ENCODE measurements at places on chromosomes 13 and 19. TPM values are rescaled to one million over a fixed set of nuclear protein-coding genes. Genes with fewer than 3 reads are reported as not detected.

DNA sequence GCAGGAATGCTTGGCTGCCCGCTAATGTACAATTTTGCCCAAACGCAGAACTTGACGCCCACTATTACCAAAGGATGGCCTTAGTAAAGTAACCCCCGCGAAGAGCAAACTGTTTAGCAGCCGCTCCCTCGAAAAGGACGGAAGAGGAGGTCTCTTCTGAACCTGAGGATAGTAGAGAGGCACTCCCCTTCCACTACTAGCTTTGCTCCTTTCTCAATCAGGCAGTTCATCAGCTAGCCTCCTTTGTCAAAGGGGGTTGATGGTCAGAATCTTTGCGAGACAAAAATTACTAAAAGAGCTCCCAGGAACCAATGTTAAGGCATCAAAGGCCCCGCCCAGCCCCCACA lies 534 bp downstream of the CAB39L start:
- no peaks in the 10 kb centered on the region for H3K27me3 ChIP-seq
- H3K36me3 ChIP-seq = no peaks in the 10 kb centered on the region
- H3K4me3 ChIP-seq = peak overlapping the region; percentile 76

GRCh38 chr13:27044837-27045570 lies 126.6 kb downstream of the USP12 start:
- no peaks in the 10 kb centered on the region for H3K36me3 ChIP-seq
- H3K27me3 ChIP-seq = no peaks in the 10 kb centered on the region
- no peak overlapping the region for H3K27ac ChIP-seq
- no peak for DNase-seq
- H3K4me3 ChIP-seq = no peak overlapping the region

PSG3 gene
- not detected for total RNA-seq

DNA sequence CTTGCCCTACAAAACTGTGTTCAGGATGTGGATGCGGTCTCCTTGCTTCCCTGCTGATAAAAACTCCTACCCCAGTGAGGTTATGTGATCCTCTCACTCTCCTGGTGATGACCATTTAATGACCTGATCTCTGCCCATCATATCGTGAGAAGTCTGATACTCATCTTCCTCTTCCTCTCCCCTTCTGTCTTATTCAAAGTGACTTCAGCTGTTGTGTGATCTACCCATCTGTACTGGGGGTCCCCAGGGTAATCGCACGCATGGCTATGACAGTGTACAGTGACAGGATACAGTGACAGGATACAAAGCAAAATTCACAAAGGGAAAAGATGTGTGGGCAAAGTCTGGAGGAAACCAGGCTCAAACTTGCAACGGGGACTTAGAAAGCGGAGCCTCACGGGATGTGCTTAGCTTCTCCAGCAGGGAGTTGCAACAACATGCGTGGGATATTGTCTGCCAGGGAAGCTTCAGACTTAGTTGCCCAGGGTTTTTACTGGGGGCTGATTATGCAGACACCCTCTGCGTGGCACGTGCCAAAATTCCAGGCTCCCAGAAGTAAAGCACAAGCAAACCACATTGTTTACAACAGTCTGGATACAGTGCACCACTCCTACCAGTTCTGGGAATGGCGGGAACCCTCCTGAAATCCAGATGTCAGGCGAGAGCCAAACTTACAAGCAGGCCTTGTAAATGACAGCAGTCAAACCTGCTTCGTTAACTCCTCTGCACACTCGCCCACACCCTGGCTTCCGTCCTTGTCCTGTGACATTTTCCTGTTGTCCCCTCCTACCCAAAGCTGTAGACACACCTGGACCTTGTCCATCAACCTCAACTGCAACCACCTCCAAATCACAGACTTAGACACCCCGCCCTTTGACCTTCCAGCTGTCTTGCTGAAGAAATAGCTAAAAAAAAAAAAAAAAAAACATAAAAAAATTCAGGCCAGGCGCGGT lies 18.0 kb upstream of the GARRE1 start:
- H3K36me3 ChIP-seq = no peaks in the 10 kb centered on the region
- H3K4me3 ChIP-seq = no peak overlapping the region
- peak overlapping the region; percentile 17 for H3K27ac ChIP-seq
- H3K4me1 ChIP-seq = peaks cover 34% of the 10 kb centered on the region

DNA sequence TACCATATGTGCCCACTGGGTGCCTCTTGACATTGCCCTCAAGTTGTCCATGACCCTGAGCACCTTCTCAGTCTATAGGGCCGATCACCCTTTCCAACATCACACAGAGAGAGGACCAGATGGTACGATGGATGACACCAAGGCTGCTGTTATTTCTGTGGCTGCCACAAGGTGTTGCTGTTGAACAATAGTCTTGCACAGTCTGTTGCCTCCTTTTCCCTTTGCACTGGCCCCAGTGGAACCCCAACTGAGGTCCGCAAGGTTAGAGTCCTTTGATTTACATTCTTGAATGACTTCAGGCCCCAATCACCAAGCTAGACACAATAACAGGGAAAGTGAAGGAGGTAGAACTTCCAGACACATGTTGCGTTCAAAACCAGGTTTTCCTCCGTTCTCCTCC lies 52.0 kb downstream of the TINCR start:
- no peak for DNase-seq
- no peaks in the 10 kb centered on the region for H3K4me1 ChIP-seq
- no peaks in the 10 kb centered on the region for H3K36me3 ChIP-seq
- H3K27ac ChIP-seq = no peak overlapping the region
- H3K27me3 ChIP-seq = no peaks in the 10 kb centered on the region
- H3K4me3 ChIP-seq = no peak overlapping the region

DNA sequence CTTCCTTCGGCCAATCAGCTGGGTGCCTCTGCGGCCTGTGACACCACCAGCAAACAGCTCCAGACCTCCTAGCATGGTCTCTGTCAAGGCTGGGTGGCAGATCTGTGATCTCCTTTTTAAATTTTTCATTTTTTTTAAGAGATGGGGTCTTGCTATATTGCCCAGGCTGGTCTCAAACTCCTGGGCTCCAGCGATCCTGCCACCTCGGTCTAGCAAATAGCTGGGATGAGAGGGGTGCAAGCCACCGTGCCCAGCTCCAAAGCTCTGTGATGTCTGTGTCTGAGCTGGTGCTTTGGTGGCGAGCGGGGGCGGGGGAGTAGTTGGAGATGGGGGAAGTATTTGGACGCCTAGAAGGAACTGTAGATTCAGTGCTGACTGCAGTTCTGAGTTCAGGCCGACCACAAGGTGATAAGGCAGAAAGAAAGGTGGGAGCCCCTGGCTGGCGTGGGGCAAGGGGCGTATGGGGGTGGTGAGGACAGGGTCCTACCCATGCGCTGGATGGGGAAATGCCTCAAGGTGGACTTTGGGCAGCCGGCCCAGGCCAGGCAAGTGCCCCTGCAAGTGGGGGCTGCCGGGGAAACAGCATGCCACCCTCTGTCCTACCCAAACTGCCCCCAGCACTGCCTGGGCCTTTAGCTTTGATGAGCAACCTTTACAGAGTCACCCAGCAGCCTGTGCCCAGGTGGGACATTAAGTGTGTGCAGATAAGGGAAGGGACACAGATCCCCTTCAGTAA lies 5.5 kb downstream of the DPP9 start:
- peaks cover 88% of the 10 kb centered on the region for H3K36me3 ChIP-seq
- H3K27ac ChIP-seq = no peak overlapping the region
- H3K4me3 ChIP-seq = no peak overlapping the region
- no peaks in the 10 kb centered on the region for H3K27me3 ChIP-seq

DNA sequence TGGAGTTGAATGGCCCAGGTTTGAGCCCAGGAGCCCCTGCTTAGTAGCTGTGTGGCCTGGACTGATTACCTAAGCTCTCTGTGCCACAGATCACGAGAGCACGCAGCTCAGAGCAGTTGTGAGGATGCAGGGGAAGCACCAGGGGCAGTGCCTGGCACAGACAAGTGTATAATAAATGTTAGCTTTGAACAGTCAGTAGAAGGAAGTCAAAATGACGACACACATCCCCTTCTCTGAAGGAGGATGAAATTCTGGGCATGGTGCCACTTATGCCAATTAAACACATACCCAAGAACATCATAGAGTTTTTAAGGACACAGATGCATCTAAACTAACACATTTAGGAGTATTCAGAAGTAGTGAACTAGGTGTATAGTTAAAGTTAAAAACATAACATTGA lies 24.9 kb upstream of the SIGLEC11 start:
- no peaks in the 10 kb centered on the region for H3K4me1 ChIP-seq
- no peak overlapping the region for H3K4me3 ChIP-seq
- H3K27ac ChIP-seq = no peak overlapping the region
- no peak for DNase-seq

DNA sequence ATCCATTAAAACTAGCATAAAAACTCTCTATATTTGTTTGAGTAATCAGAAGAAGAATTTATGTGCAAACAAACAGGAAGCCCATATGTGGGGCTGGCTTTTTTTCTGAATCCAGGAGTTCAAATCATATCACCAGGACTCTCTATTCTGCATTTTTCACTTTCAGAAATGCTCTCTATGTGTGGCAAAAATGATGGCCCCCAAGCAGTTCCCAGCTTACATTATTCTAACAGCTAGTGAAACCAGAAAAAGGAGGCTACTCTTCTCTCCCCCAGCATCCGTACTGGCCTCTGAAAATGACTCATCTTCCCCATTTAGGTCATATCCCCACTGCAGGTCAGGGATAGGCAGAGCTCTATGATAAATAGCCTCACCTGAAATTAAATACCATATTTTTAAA lies 20.4 kb downstream of the RBM26 start:
- no peak overlapping the region for H3K4me3 ChIP-seq
- H3K27ac ChIP-seq = no peak overlapping the region
- DNase-seq = no peak
- no peaks in the 10 kb centered on the region for H3K27me3 ChIP-seq
- peaks cover 8% of the 10 kb centered on the region for H3K36me3 ChIP-seq
- H3K4me1 ChIP-seq = no peaks in the 10 kb centered on the region

DNA sequence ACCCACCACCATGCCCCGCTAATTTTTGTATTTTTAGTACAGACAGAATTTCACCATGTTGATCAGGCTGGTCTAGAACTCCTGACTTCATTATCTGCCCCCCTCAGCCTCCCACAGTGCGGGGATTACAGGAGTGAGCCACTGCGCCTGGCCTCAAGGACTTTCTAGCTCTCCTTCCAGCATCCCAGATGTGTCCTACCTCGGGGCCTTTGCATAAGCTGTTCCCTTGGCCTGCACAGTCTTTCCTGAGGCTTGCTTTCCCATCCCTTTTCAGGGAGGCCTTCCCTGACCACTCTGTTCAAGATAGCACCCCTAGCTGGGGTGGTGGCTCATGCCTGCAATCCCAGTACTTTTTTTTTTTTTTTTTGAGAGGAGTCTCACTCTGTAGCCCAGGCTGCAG lies 14.3 kb upstream of the BCAM start:
- no peak for DNase-seq
- no peak overlapping the region for H3K27ac ChIP-seq
- H3K36me3 ChIP-seq = peaks cover 5% of the 10 kb centered on the region
- H3K27me3 ChIP-seq = no peaks in the 10 kb centered on the region

DNA sequence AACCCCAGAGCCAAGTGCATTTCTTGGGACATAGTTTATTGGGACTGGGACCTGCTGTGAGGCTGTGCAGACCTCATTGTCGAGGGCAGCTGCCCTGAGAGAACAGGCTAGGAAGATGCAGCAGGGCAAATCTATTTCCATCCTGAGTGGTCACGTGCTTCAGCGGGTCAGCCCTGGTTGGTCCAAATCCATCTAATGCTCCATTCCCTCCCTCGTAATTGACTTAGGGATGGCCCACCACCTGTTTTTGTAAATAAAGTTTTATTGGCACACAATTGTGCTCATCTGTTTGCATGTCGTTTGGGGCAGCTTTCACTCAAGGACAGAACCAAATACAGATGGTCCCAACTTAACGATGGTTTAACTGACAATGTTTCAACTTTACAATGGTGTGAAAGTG lies 75.5 kb upstream of the ADGRE5 start:
- no peak overlapping the region for H3K4me3 ChIP-seq
- no peaks in the 10 kb centered on the region for H3K36me3 ChIP-seq
- no peaks in the 10 kb centered on the region for H3K4me1 ChIP-seq
- no peak overlapping the region for H3K27ac ChIP-seq
- no peaks in the 10 kb centered on the region for H3K27me3 ChIP-seq
- no peak for DNase-seq

- H3K27me3 ChIP-seq = peaks cover 15% of the 10 kb centered on the region
- no peak for DNase-seq
- H3K36me3 ChIP-seq = no peaks in the 10 kb centered on the region
Measured at GRCh38 chr13:25879466-25879865, 172.3 kb downstream of the SHISA2 start.

LNX2 gene
- 13.7 TPM for total RNA-seq

DNA sequence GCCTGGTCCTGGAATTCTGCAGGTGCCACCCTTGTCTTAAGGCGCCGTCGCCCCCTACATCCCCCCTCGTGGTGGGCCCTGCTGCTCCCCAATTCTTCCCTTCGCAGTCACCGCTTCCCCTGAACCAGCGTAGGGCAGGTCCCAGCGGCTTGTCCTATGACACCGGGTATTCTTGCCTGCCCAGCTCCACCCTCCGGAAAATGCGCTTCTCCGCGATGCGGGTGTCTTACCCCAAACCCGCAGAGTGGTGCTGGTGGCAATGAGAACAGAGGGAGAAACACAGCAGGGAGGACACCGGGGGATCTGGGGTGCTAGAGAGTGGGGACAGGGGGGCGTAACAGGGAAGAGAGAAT lies 9.0 kb downstream of the ZNF808 start:
- H3K36me3 ChIP-seq = peaks cover 40% of the 10 kb centered on the region
- H3K4me1 ChIP-seq = no peaks in the 10 kb centered on the region
- H3K27ac ChIP-seq = peak overlapping the region; percentile 74
- H3K27me3 ChIP-seq = no peaks in the 10 kb centered on the region

IFI30 gene
- 12.7 TPM for total RNA-seq

- H3K4me3 ChIP-seq = peak overlapping the region; percentile 98
- peak overlapping the region; percentile 93 for H3K27ac ChIP-seq
- H3K36me3 ChIP-seq = no peaks in the 10 kb centered on the region
- no peaks in the 10 kb centered on the region for H3K27me3 ChIP-seq
- peak; percentile 60 for DNase-seq
Measured at GRCh38 chr19:3184847-3185460, 776 bp upstream of the NCLN start.

RFXAP gene
- total RNA-seq = 3.8 TPM

GRCh38 chr19:46803555-46803954 lies 15.2 kb upstream of the SLC1A5 start:
- H3K27ac ChIP-seq = no peak overlapping the region
- no peaks in the 10 kb centered on the region for H3K27me3 ChIP-seq
- no peaks in the 10 kb centered on the region for H3K4me1 ChIP-seq
- H3K4me3 ChIP-seq = no peak overlapping the region
- no peak for DNase-seq

DACT3 gene
- 0.72 TPM for total RNA-seq

ZNF285 gene
- total RNA-seq = 2.8 TPM

DNA sequence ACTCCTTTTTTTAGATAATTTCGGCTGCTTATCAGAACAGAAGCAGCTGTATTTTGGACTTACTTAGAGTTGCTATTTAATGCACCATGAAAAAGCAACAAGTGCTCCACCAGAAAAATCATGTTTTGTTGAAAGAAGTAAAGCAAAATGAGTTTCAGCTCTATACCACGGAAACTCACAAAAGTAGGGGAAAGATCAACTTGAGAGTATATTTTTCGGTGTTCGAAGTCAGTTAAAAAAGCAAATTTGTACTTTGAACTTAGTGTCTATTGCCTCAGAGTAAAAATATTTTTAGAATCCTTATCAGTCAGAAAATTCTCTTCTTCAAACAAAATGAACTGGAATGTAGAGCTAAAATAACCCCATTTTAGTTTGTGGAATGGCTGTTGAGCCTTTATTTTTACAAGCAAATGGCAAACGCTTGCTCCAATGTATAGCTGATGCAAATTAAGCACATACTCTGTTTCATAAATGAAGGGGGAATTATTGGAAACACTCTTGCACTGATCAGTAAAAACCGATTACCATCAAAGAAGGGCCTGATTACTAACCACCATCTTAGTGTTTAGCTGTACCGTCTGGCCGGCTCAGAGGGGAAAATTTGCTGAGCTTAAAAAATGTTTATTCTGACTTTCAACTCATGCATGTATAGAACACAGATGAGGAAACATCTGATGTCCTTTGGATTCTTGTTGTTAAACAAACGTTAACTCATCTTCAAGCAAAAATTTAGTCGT lies 540.7 kb downstream of the GPC6 start:
- H3K27me3 ChIP-seq = no peaks in the 10 kb centered on the region
- DNase-seq = no peak
- no peaks in the 10 kb centered on the region for H3K4me1 ChIP-seq

Measured in esophagus squamous epithelium (tissue), 5 donors.